ENCODE measurements at places on chromosomes 4 and X.

GRCh38 chrX:138754861-138755260 is 43.3 kb upstream of the FGF13 start:
- no peak for DNase-seq

- no peak for DNase-seq
Observed at GRCh38 chr4:150211016-150211415, 132.8 kb downstream of the DCLK2 start.

DNA sequence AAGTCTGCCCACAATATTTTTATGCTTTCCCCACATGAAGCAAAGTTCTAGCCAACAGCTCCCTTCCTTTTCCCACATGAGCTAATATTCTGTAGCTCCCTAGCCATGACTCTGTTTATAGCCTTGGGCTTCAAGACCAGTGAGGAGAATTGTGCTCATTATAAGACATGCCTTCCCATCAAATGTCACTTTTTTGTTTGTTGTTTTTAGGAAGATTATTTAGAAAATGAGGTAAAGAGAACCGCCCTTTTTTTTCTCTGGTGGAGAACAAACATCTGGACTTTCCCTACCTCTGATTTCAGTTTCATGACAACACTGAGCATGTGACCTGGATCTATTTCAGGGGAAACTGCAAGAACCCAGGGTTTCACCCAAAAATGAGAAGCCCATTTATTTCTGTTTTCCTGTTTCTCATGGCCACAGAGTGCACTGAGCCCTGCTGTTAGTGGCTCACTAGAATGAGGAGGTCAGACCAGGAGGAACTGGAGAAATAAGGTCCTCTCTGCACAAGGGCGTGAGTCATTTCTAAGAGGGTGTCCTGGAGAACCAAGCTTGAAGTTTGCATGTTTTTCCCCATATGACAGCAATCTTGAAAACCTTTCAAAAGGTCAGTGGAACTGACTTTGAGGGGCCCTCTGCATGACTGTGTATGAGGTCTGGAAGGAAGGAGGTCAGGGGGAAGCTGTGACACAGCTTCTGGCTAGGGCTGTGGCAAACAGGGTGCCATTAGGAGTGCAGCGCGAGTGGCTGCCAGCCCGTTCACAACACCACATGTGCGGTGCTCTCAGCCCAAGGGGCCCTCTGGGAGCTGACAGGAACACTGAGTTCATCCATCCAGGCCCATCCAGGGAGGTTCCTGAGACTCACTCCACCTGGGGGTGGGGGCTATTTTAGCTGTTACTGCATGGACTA is 55.2 kb downstream of the CHST7 start:
- peak; percentile 58 for DNase-seq

- no peak for DNase-seq
Observed at GRCh38 chr4:38138363-38138762, 178.2 kb downstream of the PTTG2 start.

GRCh38 chrX:101219116-101219863 is at the start of gene DRP2:
DRP2 (plus strand) TSS chrX:101219786; CDS start chrX:101231648, 11,862 bp downstream.
- DNase-seq, result no peak

GRCh38 chrX:31168551-31168950 is 96.7 kb upstream of the FTHL17 start:
- no peak for DNase-seq

GRCh38 chr4:26071688-26072087 is 157.7 kb downstream of the SMIM20 start:
- DNase-seq, result no peak

DNA sequence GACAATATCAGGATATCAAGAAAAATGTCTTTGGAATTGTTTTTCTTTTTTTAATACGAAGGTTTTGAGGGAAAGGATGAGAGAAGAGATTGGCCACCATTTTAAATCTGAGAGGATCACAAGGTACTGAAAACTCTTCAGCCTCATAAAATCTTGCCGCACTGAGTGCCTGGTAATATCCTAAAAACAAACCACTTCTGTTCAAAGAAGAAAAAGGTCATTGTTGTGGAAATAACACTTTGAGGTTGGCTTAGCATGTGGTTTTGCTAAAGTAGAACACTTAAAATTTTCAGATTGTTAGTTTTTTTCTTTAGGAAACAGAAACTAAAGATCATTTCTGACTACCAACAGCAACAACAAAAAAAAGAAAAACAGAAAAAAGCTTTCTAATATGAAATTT is 1.0 kb upstream of the CLDN22 start:
- DNase-seq, result no peak

DNA sequence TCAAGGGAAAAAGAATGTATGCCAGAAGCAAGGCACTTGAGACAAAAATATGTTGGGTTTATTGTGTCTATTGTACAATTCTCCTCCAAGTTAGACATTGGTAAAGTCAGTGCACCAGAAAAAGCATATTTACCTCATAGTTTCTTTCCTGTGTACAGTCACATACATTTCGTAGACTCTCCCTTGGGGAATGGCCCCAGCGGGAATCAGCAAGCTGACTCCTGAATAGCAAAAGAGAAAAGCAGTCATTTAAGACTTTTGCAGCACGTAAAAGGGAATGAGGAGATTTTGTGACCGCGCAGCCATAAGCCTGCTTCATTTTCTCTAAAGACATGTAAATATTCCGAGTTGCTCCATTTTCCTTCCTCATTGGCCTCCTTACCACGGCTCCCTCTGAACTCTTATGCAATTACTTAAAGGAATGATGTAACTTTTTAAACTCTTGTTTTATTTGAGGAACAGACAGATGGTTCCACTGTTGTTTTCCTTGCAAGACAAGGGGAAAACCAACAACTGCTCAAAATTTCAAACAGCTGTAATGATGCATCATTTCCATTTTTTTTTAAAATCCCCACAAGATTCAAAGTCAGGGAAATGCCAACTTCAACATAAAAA is 332.7 kb downstream of the UNC5C start:
- DNase-seq, result peak; percentile 21

GRCh38 chr4:20832826-20833225 is 132.6 kb downstream of the PACRGL start:
- DNase-seq, result peak; percentile 24

- DNase-seq, result no peak
Observed at GRCh38 chr4:14225688-14226207, 598.2 kb upstream of the BOD1L1 start.

GRCh38 chrX:43474321-43474720 is 181.8 kb upstream of the MAOA start:
- DNase-seq, result no peak

DNA sequence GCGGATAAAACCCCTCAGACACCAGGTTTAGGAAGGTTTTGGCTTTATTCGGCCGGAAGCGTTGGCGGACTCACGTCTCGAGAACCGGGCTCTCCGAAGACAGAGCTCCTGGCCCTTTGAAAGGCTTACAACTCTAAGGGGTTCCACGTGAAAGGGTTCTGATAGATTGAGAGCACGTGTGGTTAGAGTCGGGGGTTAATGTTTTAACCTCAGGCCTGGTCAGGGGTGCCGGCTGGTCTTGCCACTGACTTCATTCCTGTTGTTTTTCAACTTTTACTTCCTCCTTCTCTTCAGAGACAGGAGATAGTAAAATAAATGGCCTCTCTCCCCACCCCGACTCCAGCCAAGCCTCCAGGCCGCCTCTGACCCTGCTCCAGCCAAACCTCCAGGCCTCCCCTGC is 4.7 kb upstream of the ASMT start:
- DNase-seq, result no peak

- DNase-seq, result no peak
Observed at GRCh38 chr4:2797545-2798305, 4.8 kb downstream of the SH3BP2 start.

DNA sequence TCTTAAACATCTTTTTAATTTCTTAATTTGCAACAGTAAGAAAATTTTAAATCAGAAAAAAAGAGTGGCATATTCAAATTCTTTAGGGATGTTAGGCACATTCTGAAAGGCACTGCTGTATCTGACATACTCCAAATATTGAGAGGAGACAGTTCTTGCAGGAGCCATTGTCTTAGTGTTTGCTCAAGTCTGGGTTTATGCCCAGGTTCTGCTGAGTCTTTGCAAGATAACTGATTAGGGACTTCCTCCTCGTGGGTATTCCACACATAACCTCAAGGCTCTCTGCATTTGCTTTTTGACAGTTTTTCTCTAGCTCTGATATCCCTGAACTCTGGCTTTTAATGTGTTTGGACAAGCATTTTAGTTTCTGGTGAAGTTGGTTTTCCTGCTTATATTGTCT is 52.6 kb downstream of the RPS3A start:
- no peak for DNase-seq

DNA sequence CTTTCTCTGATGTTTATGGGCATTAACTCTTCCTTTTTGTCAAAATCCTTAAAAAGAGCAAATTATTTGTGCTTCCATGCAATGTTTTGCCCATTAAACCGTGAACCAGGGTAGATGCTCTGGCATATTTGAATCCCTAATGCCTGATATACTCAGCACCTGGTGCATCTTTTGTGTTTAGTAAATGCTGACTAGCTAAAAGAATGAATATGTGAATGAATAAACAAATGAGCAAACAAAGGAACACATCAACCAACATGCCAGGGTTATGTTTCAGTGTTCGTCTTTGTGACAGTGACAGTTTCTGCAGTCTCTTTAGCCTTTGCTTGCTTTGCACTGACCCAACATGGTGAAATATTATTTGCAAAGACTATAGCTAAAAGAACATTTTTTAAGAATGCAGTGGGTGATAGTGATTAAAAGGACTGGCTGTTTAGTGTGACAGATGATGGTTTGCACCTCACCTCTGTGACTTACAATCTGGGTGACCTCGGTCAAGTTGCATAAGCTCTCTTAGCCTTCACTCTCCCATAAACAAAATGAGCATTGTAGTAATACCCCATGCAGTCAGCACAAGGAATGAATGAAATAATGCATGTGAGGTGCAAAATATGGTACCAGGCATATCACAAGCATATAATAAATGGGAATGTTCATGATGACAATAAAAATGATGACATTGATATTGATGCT is 29.5 kb downstream of the SMPX start:
- DNase-seq, result no peak

- no peak for DNase-seq
Observed at GRCh38 chr4:187125062-187125461, 401.4 kb upstream of the FAT1 start.

GRCh38 chrX:153450949-153451277 is 5.1 kb upstream of the TREX2 start:
- no peak for DNase-seq

- DNase-seq, result no peak
Observed at GRCh38 chr4:1467581-1468458, 61.6 kb upstream of the NKX1-1 start.

GRCh38 chrX:103730796-103731493 is 20.2 kb downstream of the TMEM31 start:
- DNase-seq, result peak; percentile 58

DNA sequence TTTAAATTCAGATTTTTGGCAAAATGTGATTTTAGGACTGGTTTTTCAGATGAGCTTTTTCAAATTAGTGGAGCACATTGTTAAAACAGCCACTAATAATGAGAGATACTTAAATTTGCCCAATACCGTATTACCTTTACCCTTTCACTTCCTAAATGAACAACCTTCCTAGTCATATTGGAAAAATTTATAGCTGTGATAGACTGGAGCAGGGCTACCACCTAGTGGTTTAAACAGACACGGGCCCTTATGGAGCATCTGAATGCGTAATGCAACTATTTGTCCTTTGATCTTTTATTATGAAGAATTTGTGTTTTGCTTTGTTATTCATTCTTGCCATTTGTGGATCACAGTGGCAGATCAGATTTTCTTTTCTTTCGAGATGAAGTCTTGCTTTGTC is 72.7 kb downstream of the KDM6A start:
- DNase-seq, result no peak

DNA sequence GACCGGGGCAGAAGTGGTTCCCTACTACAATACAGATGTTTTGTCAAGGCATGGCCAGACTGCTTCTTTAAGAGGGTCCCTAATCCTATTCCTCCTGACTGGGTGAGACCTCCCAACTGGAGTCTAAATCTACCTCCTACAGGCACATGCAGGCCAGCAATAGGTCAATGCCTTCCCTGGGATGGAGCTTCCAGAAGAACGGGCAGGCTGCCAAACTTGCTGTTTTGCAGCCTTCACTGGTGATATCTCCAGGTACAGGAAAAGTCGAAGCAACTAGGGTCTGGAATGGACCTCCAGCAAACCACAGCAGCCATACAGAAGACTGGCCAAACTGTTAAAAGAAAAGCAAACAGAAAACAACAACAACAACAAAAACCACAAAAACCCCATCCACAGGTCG is 678.4 kb upstream of the DIAPH2 start:
- no peak for DNase-seq
